Activated naive CD4-positive, alpha-beta T cell treated with anti-CD3 and anti-CD28 coated beads, Interleukin-2, amount 50 U/mL, for 72 hours (primary cell): ENCODE measurements at places on chromosomes 11 and 22.

- no peak for DNase-seq
Observed at GRCh38 chr22:46108564-46109473, 41.5 kb upstream of the PPARA start.

GRCh38 chr11:17634776-17635550 lies 84.4 kb upstream of the MYOD1 start:
- DNase-seq: no peak

DNA sequence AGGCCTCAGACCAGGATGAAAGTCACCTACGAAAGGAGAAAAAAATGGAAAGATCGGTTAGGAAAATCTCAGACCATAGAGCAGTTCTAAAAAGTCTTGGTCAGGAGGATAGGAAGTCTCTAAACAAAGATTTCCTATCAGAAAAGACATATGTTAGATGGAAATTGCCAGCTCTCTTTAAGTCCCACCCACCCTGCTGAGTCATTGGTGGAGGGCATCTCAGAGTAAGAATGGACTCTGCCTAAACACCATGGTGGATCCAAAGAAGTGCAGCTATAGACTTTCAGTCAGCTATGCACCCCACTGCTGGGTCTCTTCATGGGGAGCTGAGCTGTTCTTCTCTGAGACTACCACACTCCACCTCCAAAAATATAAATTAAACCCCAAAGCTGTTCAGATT lies 3.7 kb downstream of the OR8B2 start:
- DNase-seq: no peak

DNA sequence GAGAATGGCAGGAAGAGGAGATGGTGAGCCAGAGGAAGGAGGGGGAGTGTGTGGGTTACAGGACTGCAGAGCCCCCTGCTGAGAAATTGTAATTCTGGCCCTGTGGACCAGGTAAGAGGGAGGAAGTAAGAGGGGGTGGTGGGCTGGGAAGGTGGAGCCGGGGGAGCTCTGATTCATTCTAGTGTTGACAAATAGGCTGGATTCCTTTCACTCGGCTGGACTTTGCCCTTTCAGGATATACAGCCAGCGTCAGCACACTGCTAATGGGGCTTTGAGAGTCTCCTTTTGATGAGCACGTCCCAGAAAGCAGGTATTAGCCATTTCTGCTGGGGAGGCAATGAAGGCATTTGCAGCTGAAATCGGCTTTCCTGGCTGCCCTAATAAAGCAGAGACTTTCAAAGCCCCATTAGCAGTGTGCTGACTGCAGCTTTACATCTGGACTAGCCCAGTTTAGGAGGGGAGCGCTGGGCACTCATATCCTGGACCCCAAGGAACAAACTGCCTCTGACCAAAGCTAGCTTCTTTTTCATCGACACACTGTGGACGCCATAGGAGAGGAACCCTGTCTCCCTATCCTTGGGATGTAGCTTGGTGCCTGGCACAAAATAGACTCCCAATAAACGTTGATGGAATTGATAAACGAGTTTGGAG lies 44.8 kb upstream of the CADM1 start:
- no peak for DNase-seq

- no peak for DNase-seq
Observed at GRCh38 chr11:64484191-64485022, 106.6 kb upstream of the SLC22A12 start.

DNA sequence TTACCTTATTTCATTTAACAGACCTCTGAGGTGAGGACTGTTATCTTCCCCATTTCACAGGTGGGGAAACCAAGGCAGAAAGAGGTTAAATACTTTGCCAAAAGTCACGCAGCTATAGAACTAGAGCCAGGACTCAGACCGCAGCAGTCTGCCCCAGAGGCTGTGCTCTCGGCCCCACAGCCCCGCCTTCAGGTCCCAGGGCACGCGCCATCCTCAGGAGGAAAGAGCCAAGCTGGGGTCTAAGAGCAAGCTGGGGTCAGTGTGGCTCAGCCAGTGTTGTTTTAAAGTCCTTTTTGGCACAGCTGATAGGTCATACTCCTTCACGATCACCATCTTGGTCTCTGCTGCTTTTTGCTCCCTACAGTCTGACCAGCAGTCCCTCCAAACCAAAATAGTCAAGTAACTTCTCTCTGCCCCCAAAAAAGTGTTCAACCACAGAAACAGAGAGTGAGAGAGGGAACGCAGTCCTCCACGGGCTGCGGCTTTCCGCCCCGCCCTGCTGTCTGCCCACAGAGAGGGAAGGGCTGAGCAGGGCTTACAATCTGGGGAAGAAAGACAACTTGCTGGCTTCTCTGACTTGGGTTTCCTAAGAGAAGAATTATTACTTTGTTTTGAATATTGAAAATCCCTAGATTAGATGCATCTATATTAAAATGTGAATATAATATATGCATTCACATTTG lies 137.2 kb upstream of the OPCML start:
- no peak for DNase-seq

DNA sequence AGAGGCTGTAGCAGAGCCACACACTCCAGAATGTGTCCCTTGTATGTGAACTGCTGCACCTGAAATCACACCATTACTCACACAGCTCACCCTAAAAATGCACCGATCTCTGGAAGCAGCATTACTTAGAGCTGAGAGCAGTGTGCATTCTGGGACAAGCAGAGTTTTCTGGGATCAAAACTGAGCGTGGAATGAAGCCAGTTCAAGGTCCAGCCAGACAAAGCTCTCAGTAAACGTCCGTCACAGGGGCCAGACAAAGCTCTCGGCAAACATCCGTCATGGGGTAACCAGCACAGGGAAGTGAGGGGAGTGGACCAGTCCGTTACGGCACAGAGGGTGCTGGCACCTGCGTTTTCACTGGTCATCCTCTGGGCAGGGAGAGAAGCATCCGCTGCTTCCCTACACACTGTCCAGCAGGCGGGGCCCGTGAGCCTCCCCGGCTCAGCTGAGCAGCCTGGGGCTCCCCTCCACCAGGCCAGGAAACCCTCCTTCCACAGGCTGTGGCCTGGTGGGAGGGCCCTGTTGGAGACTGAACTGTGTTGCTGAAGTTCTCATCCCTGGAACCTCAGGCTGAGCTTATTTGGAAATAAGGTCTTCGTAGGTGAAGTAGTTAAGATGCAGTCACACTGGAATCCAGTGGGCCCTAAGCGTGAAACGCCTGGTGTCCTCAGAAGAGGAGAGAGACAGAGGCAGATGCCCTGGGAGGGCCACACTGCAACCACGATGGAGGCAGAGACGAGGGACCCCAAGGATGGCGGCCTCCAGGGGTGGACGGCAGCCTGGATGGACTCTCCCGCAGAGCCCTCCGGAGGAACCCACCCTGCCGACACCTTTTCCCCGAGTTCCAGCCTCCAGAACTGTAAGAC lies 883.9 kb downstream of the BRD1 start:
- DNase-seq: no peak

GRCh38 chr11:127157225-127157624 lies 156.7 kb upstream of the KIRREL3 start:
- DNase-seq: no peak

- DNase-seq: peak; percentile 1
Observed at GRCh38 chr11:107018219-107018901, at the start of gene GUCY1A2. TSS of gene GUCY1A2 (minus strand) at chr11:107018476. CDS start at chr11:107018055, 421 bp downstream.

- no peak for DNase-seq
Observed at GRCh38 chr22:31628969-31629708, 32.9 kb downstream of the PISD start.

DNA sequence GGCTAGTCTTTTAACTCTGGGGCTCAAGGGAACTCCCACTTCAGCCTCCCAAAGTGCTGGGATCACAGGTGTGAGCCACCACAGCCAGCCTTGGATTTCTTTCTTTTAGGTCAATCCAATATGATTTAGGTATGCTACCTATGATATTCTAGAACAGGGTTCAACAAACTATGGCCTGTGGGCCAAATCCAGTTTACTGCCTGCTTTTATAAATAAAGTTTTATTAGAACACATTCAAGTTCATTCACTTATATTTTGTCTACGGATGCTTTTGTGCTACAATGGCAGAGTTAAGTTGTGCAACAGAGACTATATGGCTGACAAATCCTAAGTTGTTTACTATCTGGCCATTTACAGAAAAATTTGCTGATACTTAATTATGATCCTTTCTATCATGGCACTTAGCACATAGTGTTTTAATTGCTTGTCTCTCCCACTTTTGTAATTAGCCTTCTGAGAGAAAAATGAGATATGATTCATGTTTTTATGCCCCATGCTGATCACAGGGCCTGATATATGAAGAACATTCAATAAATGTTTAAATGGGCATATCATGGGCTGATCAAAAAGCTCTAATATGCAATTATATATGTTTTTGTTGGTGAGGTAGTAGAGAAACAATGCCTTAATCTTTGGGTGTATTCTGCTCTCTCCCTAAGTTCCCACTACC lies 109.6 kb downstream of the STIM1 start:
- DNase-seq: no peak

GRCh38 chr11:65718964-65719492 lies 1.6 kb downstream of the RNASEH2C start:
- DNase-seq: no peak

DNA sequence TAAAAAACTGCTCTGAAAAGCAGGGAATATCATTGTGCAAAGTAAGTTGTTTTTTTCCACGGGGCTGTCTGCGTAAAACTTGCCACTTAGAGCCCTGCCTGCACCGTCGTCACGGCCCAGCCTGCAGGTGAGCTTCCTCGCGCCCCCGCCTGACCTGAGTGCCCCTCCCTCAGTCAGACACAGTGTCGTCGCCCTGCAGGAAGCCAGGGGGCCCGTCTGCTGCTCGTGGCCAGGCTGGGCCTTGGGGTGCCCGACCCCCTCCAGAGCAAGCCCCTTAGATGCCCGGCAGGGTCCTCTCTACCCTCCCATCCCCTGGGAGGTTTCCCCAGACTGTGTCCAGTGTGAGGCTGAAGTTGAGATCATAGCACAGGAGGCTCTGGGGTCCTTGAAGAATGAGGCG lies 31.6 kb downstream of the SBF1 start:
- no peak for DNase-seq

GRCh38 chr22:25757686-25758085 lies 15.7 kb downstream of the MYO18B start:
- DNase-seq: no peak

GRCh38 chr22:36267896-36268485 lies 15.1 kb downstream of the APOL1 start:
- DNase-seq: peak; percentile 49

- no peak for DNase-seq
Observed at GRCh38 chr22:46057246-46058090, 80.5 kb upstream of the WNT7B start.

- no peak for DNase-seq
Observed at GRCh38 chr22:29581799-29582198, 886 bp upstream of the NIPSNAP1 start.

- no peak for DNase-seq
Observed at GRCh38 chr22:46918197-46918596, 155.7 kb downstream of the TBC1D22A start.

DNA sequence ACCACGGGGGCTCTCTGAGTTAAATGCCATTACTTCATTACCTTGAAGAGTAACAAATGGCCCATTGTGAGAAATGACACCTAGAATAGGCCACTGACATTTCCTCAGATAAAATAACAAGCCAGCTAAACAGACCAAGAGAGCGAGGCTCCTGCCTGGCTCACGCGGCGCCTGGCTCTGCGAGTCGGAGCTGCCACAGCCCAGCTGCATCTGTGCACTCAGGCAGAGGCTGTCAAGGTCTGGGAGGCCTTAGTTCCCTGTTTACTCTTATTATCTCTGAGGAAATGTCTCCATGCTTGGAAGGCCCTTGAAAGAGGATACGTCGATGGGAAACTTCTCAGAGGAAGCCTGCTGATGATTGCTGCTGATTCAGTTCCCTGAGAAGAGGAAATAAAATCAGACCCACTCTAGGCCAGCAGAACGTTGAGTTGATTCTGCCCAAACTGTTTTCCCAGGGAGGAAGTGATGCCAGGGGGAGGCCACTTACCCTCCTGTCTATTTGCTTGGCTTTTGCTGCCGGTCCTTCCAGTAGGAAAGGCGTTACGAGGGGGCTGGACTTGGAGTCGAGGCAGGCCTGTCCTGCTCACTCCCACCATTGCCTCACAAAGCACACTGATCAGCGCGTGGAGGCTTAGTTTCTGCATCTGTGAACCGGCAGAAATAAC lies 208.8 kb downstream of the TBC1D22A start:
- no peak for DNase-seq

GRCh38 chr22:44192098-44192815 lies 11.5 kb downstream of the PARVG start:
- peak; percentile 70 for DNase-seq

- DNase-seq: no peak
Observed at GRCh38 chr11:100575860-100576717, 111.0 kb upstream of the ARHGAP42 start.

- no peak for DNase-seq
Observed at GRCh38 chr22:46985507-46985882, 223.0 kb downstream of the TBC1D22A start.

GRCh38 chr11:19327280-19327679 lies 86.5 kb upstream of the E2F8 start:
- DNase-seq: no peak

GRCh38 chr11:71282581-71283351 lies 30.4 kb upstream of the SHANK2 start:
- no peak for DNase-seq

GRCh38 chr11:108734956-108735559 lies 70.2 kb downstream of the DDX10 start:
- DNase-seq: no peak

DNA sequence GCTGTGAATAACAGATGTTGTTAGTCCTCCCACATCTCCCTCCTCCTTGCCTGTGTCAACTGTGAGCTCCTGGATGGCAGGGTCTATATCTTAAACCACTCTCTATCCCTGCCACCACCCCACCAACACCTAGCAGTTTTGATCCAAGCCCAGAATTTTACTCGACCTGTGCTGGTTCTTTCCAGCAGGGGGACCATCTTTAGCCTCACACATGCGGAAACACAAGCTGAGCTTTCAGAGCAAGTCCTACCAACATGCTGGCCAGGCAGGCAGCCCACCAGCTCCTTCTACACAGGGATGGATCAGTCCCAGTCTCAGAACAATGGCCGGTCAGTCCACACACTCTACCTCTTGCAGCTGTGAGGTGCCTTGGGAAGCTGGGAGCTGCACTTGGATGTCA lies 231.5 kb downstream of the NXPE2 start:
- no peak for DNase-seq

DNA sequence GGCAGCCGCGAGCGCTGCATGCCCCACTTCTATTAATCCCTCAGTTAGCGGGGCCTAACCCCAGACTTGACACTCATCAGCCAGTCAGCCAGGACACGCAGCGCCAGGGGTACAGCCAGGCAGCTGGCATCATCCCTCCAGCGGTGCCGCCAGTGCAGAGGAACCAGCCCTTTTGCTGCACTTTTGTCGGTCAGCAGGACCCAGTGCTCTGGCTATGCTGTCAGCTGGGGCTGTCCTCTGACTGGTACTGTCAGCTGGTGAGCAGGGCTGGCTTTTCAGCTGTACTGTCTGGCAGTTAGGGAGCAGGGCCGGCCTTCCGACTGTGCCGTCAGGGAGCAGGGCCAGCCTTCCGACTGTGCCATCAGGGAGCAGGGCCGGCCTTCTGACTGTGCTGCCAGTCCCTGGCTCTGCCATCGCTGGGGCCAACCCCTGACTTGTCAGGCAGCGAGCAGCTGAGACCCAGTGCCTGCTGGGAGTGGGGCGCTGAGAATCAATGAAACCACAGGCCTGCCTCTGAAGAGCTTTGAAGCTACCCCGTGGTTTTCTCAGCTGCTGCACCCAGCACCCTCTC lies 115.4 kb downstream of the KIAA1671 start:
- peak; percentile 73 for DNase-seq
